ENCODE measurements at places on chromosomes 7 and 10.

DNA sequence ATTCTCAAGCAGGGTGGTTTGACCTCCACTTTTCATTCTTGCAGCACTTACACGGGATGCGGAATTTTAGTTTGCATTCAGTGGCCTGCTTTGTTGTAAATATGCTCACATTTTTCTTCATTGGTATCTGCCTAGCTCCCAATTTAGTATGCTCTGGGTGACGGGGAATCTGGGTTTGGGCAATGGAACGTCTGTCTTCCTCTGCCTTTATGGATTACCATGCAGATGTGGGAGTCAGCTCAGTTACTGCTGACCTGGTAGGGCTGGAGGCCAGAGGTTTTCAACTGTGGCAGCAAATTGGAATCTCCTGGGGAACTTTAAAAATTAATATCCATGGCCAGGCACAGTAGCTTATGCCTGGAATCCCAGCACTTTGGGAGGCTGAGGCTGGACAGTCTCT is 161.6 kb downstream of the CAMK1D start:
- no peak for DNase-seq

GRCh38 chr10:71437537-71438092 is 40.9 kb downstream of the CDH23 start:
- no peak for DNase-seq

DNA sequence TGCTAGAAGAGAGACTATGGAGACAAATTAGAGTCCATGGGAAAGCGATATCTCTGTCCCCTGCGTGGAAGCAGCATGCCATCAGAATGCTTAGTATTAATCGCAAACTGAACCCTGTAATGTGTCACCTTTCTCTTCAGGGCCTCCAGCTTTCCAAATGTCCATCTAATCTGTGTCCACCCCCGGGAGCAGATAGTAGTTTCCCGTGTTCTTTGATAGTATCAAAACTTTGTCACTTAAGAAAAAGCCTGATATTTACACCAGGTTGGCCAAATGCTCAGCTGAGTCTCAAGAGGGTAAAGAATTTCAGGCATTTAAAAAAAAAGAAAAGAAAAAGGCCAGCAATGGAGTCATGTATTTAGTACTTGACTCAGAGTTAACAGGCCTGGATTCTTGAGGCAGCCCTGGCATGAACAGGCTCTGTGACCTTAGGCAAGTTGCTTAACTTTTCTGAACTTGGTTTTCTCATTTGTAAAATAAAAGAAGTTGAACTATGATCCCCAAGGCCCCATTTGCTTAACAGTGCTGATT is 10.4 kb upstream of the GSAP start:
- DNase-seq, result no peak

DNA sequence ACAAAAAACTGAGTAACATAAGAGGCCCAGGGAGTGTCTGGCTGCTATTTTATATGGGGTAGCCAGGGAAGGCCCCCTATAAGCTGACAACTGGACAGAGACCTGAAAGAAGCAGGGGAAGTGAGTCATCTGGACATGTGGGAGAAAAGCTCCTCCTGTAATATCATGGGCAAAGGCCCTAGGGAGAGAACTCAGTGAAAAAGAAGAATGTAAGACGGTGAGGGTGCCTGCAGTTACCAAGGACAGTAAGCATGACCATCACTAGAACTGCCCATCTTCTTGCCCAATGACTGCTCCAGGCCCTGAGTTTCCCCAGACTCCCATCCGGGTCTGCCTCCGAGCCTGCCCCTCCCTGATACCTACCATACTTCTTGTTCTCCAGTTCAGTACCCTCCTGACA is 2.3 kb downstream of the ELMO1 start:
- DNase-seq, result no peak
